ENCODE measurements at places on chromosomes 12 and 14.
A peak's percentile ranks its signal among the peaks of the same experiment; 100 is the strongest.

GRCh38 chr12:6869049-6870021 is 2.0 kb downstream of the TPI1 start:
- DNase-seq, result peak; percentile 79

GRCh38 chr14:99093532-99094517 is 178.2 kb downstream of the BCL11B start:
- DNase-seq, result no peak

- no peak for DNase-seq
Observed at GRCh38 chr12:129339336-129339735, 486.1 kb downstream of the GLT1D1 start.

DNA sequence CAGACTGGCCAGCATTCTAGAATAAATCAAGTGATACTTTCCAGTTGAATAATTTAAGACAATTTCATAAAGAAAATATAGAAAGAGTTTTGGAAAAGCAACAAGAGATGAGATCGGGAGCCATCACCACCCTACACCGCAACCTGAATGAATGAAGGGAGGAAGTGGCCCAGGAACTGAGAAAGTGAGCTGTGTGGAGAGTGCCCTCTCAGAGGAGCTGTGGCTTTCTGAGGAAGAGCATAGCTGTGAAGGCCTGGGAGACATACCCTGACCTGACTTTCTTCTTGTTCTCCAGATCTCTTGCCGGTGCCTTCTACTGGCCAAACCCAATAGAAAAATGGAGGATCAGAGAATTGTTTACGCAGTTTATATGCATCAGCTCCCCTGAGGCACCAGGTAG is 79.3 kb upstream of the TSPAN8 start:
- no peak for DNase-seq

DNA sequence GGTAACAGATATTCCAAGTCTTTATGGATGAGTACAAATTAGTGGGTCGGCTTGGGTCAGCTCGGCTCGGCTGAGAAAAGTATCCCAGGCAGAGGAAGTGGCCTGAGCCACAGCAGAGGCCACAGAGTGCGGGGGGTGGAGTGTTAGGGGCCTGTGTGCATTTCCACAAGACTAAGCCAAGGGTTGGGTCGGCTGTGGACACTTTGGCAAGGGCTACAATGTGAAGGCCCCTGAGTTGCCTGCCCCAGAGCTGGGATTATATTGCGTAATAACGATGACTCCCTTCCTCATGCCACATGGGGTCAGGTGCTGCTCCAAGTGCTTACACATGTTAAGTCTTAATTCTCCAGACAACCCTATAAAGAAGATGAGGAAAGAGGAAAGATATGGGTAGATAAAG is 11.4 kb downstream of the EVL start:
- DNase-seq, result peak; percentile 93

DNA sequence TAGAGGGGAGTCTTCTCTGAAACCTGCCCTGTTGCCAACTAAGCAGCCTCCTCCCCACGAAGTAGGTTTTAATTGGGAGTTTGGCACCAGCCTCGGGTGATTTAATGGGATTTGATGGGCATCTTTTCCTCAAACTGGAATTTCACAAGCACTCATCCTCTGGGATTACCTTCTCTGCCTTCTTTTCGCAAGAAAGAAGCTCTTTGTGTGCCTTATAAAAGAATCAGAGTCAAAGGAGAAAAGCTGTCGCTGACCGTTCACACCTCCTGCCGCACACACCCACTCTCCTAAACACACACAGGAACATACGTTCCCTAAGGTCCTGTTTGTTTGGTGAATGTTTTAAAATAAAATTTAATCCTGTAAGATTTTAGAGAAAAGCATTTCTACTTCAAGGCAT is 84.0 kb downstream of the PRMT8 start:
- no peak for DNase-seq

- DNase-seq, result no peak
Observed at GRCh38 chr14:24258548-24259265, 4.3 kb downstream of the TGM1 start.

- DNase-seq, result no peak
Observed at GRCh38 chr12:80359703-80360102, 84.3 kb upstream of the PTPRQ start.

GRCh38 chr12:107393043-107393717 is 292.4 kb upstream of the PWP1 start:
- no peak for DNase-seq

DNA sequence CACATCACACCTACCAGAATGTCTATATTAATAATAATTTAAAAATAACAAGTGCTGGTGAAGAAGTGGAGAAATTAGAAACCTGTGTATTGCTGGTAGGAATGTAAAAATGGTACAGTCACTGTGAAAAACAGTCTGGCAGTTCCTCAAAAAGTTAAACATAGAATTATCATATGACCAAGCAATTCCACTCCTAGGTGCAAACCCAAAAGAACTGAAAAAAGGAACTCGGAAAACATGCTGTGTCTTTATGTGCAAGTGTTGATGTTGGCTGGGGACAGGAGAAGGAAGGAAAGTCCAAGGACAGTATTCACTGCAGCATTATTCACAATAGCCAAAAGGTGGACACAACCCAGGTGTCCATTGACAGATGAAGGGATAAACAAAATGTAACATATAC is 146.5 kb downstream of the TTC7B start:
- peak; percentile 20 for DNase-seq

DNA sequence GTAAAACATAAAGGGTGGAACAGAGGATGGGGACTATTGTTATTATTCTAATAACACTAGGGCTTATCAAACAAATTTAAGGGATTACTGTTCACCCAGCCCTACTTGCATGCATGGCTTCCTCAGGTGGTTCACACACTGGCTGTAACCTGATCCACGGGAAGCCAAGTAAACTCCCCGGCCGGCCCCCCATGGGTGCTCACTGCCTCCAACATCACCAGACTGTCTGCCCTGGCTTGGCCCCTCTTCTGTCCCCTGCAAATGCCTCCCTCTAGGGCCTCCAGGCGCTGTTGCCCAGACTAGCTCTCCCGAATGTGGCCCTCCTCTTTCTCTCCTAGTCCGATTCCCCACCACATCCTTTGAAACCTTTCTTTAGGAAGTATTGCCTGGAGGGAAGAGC is 18.6 kb downstream of the FAIM2 start:
- no peak for DNase-seq

- no peak for DNase-seq
Observed at GRCh38 chr14:33696165-33696564, 254.7 kb downstream of the EGLN3 start.

GRCh38 chr12:89244536-89244935 is 107.8 kb downstream of the DUSP6 start:
- DNase-seq, result peak; percentile 81

DNA sequence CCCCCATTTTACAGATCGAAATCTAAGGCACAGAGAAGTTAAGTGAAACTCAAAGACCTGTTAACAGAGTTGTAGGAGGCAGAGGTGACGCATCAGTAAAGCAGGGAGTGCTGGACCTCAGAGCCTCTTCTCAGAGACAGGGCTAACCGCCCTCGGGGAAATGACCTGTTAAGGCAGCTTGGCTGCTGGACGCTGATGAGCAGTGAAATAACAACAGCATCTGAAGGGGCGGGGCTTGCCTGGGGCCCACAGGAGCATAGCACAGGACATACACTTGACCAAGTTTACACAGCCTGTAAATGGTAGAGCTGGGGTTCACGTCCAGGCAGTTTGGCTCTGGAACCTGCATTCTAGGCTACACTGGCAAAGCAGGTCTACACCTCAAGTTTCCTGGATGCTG is 39.3 kb downstream of the LRTM2 start:
- DNase-seq, result no peak
